Activated CD4-positive, alpha-beta T cell treated with anti-CD3 and anti-CD28 coated beads for 24 hours (primary cell): ENCODE measurements at places on chromosomes 5 and 9.

GRCh38 chr5:6659941-6660684 is 26.9 kb downstream of the SRD5A1 start:
- DNase-seq = no peak

DNA sequence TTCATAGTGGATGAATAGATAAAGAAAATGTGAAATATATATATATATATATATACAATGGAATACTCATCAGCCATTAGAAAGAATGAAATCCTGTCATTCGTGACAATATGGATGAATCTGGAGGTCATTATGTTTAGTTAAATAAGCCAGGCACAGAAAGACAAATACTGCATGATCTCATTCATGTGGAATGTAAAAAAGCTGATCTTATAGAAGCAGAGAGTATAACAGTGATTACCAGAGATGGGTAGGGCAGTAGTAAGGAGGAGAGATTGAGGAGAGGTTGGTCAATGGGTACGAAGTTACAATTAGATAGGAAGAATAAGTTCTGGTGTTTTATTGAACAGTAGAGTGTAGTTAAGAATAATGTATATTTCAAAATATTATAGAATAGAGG is 19.7 kb upstream of the PCDHAC2 start:
- DNase-seq = no peak

DNA sequence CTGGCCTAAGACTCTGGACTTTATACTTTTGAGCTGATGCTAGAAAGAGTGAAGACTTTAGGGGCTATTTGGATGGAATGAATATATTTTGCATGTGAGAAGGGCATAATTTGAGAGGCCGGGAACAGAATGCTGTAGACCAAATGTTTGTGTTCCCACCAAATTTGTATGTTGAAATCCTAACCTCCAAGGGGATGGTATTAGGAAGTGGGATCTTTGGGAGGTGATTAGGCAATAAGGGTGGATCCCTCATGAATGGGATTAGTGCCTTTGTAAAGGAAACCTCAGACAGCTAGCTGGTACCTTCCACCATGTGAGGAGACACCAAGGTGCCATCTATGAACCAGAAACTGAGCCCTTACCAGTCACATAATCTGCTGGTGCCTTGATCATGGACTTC is 165.1 kb upstream of the S1PR3 start:
- DNase-seq = no peak

DNA sequence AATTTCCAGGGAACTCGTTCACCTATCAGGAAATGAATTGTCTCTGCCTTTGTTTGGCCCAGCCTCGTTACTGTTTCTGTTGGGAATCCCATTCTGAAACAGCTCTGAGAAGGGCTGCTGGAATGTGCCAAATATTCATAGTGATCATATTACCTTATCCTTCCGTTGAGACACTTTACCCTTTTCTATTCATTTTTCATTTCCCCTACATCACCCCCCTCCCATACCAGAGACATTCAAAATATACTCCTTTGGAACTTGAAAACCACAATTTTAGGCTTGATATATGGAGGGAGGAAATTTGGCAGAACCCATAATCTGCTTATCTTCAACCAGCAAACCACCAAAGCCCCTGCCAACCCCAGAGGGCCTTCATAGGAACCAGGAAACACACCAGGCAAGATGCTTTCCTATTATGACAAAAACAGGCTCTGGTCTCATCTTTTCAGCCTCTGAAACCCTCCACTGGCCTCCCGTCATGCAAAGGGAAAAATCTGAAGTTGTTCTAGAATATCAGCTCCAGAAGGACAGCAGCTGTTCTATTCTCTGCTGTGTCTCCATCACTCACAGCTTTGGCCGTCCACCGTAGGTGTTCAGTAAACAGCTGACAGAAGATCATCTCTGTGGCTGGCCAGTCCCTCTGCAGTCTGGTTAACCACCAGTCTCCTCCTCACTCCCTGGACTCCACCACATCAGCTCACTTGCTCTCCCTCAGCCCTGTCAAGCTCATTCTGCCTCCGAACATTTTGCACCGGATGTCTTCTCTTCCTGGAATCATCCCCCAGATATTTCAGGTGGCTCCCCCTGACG is 217.2 kb upstream of the WWC1 start:
- no peak for DNase-seq

DNA sequence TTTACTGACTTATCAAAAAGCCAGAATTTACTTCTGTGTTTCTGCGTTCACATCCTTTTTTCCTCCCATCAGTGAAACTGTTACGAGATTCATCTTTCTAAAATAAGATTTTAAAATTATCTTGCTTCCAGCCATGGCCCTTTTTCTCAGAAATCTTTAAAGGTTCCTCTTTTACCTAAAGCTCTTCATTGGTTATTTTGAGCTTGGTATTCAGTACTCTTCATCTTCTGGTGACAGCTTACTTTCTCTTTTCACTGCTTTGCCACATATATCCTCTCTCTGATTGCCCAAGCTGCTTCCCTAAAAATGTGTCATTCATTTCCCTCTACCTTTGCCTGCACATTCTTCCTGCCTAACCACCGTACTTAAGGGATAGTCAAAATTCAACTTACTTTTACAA is 32.3 kb downstream of the TGFBR1 start:
- no peak for DNase-seq

GRCh38 chr9:6901180-6901579 is 143.4 kb downstream of the KDM4C start:
- no peak for DNase-seq

- no peak for DNase-seq
Observed at GRCh38 chr5:82425591-82425990, 147.4 kb upstream of the RPS23 start.

DNA sequence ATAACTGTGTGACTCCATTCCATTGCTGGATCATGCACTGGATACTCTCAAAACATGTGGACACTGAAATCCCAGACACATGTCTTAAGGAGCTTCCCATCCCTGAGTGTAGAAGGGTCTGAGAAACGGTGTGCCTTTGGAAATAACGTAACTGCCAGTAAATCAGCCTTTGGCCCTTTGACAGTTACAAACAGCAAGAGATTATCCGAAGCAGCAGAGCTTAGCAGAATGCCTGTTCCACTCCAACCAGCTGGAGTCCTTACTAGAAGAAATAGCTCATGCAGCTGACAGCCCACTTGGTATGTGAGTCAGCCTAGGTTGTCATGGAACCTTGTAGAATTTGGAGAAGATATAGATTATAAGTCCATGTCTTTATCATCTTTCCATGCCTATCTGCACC is 7.0 kb downstream of the TMEM252 start:
- DNase-seq = no peak

DNA sequence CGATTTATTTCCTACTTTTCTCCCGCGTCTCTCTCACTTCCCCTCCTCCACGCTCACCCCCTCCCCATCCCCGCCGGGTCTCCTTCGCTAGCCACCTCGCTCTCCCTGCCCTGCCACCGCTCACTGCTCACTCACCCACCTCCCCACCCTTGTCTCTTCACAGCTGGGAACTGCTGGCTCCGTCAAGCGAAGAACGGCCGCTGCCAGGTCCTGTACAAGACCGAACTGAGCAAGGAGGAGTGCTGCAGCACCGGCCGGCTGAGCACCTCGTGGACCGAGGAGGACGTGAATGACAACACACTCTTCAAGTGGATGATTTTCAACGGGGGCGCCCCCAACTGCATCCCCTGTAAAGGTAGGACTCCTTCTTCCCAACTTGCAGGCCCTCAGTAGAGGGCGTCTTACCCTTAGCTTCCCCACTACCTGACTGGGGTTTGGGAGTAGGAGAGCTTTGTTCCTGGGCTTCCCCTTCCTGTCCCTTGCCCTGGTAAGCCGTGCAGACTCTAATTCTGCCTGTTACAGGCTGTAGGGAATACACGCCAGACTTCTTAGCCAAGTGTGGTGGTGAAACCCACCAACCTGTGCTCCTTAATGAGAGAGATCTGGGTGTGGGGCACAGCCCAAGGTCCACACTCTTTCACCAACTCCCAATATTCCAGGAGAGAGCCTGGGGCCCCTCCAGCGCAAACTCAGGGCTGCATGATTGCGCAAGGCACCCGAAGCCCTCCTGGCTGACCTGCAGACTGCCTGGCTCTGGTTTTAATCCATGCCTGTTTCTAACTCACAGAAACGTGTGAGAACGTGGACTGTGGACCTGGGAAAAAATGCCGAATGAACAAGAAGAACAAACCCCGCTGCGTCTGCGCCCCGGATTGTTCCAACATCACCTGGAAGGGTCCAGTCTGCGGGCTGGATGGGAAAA is 2.5 kb downstream of the FST start:
- DNase-seq = no peak
